ENCODE measurements at places on chromosomes 3 and 15.

- no peak for DNase-seq
These were observed 89.2 kb downstream of the CERS3 start for GRCh38 chr15:100439514-100439913.

DNA sequence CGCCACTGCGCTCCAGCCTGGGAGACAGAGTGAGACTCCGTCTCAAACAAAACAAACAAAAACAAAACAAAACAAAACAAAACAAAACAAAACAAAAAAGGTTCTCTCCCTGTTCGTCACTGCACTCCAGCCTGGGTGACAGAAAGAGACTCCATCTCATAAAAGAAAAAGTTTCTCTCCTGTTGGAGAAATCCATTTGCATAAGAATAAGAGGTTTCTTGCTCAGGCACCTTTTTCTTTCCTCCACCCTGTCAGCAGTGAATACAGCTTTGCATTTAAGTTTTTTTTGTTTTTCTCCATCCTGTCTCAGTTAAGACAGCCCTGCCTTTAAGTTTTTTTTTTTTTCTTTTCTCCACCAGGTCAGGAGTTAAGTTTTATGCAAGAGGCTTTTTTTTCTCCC, 109.5 kb downstream of the DPH6 start:
- no peak for DNase-seq

DNA sequence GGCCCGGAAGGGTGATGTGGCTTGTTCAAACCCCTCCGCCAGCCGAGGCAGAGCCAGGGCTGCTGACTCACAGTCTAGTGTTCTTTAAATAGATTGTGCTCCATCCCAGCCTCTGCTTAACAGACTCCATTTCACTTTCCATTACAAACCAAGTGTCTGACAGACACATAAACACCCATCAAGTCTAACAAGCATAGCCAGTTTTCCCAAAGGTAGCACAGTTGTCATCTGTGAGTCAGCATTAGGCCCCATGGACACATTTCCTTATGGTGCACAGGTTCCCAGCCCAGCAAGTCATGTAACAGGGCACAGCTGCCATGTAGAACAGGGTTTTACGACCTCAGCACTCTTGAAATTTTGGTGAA, 109.9 kb upstream of the RAP2B start:
- peak; percentile 50 for DNase-seq

- DNase-seq = no peak
These were observed 59.4 kb downstream of the SLCO2A1 start for GRCh38 chr3:133970339-133970738.

DNA sequence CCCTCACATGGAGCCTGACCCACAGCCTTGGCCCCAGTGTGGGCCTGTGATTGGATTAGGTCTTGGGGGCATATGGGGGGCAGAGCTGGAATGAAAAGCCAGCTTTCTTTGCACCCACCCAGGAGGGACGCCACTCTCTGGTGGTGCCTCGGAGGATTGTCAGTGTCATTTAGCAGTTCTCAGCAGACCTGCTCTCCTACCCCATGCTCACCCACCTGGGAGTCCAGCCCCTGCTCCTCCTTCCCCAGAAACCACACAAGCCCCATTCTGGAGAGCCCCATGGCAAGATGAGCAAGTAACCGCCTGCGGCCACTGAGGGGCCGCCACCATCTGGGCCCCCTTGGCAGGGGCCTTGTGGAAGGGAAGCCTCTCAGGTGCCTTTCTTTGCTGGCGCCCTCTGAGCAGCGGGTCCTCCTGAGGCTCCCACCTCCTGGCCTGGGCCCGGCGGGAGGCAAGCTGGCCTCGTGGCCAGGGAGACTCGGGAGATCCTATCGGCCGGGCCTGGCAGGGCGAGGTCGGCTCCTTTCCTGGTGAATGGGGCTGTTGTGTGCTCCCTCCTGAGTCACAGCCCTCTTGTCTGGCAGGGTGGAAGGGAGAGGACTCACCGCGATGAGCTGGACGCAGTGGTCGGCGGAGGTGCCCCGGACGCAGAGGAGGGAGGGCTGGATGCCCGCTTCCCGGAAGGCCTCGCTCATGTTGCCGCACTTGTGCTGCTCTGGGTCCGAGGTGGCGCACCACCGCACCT, 2.3 kb downstream of the MELTF start:
- no peak for DNase-seq

DNA sequence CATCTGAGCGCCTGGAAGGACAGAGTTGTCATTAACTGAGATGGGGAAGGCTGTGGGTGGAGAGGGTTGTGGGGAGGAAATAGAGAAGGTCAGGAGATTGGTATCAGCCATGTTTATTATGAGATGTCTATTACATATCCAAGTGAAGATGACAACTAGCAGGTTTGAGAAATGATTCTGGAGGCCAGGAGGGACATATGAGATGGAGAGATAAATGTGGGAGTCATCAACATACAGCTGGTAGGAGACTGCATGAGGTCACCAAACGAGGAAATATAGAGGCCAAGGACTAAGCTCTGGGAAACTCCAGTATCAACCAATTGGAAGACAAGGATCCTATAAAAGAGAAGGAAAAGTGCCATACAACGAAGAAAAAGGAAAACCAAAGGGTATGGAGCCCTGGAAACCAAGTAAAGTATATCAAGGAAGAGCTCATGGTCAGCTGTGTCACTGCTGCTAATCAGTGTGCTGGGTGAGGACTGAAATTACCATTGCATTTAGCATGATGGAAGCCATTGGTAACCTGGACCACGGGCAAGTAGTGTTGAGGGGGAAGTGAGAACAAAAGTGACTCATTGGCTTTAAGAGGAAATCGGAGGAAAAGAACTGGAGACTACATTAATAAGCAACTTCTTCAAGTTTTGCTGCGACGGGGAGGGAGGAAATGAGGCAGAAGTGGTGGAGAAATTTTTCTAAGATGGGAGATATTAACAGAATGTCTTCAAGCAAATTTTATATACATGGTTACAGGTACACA, 14.0 kb upstream of the UACA start:
- DNase-seq = no peak

DNA sequence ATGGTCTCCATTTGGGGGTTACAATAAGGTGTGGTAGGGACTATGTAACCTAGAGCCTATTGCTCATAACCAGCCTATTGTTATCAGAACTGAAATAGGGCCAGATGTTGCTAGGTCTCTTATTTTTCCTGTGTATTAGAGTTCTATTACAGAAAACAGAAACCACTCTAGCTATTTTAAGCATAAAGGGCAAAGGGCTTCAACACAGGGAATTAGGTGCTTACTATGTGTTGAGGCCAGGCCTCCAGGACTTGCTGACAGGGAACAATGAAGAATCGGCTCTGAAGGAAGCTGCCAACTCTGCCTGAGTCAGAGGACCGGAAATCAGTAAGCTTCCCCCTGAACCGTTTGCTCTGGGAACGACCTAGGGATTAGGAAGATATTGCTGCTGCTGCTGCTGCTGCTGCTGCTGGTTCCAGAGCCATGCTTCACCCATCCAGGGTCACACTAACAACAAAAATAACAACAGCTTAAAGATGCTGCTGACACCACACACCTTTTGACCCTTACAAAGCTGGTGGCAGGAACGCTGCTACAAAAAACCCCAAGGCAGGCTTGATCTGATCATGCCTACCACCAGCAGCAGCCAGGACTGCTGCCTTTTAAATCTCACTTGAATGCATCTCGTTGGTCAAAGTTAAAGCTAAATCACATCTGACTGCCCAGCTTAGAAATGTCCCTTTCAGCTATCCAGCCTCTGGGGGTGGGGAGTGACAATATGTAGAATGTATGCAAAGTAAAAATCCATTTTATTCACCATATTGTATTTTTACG, 276.9 kb upstream of the IL12A start:
- no peak for DNase-seq

DNA sequence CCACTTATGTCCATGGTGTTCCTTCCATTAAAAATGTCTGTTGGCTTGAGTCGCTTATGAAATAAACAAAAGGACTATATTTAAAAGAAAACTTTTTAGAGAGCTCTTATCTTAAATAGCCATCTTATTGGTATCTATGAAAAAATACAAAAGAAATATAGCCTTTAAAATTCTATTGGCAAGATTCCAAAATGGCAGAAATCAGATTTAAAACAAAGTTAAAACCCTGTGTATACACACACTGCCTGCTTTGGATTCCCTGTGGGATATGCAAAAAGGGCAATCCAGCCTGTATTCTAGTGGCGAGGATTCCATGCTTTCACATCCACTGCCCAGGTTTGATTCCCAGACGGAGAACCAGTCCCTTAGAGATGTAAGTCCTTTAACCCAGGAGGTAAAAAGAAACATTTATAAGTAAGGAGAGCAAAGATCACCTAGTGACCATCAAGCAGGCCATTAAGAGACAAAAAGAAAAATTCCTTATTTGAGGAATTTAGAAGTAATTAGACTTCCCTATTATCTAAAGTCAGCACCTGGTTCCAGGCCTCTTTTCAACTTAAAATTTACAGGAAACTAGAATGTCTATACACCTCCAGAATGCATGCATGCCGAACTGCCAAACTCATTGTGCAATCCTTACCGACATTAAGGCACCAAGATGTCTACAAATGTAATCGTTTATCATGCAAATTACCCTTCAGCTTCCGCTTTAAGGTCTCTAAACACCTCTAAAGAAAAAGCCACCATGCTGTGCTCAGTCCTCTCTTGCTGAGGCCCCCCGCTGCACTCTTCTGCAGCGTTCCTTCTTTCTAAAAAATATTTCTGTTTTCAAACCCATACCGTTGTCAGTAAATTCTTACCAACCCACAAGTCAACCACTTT, 69.6 kb upstream of the STRIT1 start:
- DNase-seq = no peak

DNA sequence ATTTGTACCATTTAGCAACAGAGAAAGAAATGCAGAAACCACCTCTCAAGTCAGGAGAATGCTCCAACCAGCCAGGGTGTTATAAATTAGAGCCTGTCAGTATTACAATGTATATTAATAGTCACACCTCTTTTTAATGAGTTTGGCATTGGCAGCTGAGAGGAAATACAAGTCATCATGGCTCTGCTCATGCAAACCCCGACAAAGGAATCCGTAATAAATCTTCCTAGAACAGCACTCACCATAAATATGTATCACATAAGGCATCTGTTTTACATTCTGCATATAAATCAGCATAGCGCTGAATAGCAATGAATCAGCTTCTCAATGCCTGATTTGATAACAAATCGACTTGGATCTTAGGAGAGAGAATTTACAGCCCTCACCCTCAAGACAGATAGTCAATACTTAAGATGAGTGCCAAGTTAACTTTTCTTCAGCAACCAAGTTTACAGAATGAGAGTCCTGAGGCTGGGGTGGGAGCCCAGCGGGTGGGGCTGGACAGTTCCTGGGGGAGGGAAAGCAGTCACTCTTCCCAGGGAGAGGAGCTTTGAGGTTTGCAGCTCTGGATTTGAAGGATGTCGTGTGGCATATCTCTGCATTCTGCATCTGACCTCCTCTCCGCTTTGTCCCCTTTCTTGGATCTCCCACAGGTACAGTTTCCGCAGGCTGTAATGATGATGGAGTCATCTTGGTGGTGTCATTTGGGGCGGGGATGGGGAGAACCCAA, 1034.4 kb upstream of the NR2F2 start:
- DNase-seq = no peak

DNA sequence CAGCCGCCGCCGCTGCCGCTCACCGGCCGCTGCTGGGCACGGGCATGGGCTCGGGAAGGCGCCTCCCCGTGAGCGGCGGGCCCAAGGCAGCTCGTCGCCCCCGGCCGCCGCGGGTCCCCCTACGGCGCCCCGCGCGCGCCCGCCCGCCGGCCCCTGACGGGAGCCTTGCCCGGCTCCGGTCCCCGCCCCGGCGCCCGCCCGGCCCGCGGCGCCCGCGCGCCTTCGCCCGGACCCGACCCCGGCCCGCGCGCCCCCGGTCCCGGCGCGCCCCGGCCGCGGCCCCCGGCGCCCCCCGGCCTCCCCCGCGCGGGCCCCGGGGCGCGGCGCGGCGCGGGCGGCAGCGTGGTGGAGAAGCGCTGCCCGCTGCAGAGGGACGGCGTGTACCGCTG, 177.7 kb downstream of the OR4M2 start:
- DNase-seq = no peak

DNA sequence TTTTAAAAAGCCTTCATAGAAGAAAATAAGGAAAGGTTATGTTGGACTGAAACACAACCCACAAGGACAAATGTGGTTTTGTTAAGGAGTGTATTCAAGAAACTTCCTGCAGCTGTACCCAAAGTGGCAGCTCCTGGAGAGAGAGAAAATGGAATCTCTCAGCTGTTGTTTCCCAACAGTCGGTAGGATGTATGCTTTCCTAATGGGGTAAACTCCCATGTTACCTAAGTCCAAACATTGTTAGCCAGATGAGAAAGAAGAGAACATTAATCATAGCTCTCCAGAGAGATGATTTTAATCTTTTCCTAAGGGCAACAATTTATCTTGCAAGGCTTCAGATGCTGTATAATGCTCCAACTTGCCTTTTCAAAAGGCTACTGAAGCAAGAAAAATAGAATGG, 22.6 kb upstream of the TEX9 start:
- DNase-seq = no peak

DNA sequence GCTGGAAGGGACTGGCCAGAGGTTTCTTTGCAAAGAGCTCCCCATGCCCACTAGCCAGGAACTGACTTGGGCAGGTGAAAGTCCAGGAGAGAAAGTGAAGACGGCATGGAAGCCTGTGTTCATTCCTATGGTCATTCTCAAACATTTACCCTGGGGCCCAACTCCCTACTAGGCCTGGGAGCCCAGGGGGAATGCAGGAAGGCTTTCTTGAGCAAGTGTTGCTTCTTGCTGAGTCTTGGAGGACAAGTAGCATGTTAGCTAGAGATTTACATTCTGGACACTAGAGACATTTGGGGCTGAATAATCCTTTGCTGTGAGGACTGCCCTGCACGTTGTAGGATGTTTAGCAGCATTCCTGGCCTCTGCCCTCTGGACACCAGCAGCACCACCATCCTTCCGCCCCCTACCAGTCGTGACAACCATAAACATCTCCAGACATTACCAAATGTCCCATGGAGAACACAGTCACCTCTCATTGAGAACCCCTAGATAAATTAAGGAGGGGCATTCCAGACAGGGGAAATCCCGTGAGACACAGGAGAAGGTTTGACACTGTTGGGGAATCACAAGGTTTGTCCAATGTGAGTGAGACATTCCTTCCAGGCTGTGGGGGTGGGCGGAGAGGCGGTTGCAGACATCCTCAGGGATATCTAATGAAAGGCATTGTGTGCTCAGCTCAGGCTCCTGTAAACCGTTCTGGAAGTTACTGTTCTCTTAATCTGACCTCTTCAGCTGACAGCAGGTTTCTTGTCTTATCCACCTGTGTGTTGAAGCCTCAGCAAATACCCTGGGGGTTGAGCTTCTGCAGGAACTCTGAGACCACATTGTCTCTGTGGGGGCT, 236.2 kb downstream of the TLE3 start:
- no peak for DNase-seq

- no peak for DNase-seq
These were observed 31.3 kb downstream of the LDHAL6B start for GRCh38 chr15:59237924-59238331.

DNA sequence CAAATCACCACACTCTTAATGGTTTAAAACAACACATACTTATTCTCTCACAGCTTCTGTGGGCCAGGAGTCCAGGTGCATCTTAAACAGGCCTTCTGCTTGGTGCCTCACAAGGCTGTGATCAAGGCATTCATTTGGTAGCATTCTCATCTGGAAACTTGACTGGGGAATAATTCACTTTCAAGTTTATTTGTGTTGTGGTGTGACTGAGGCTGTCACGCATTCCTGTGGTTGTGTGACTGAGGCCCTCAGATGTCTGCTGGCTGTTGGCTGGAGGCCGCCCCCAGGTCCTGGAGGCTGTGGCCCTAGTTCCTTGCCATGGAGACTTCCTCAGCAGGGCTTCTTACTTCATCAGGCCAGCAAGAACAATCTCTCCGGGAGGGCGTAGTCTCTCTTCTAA, 16.9 kb upstream of the FAM3D start:
- no peak for DNase-seq
